NAMALWA (cell line): ENCODE measurements at places on chromosomes 1 and 21.

- no peak for DNase-seq
Observed at GRCh38 chr21:42474043-42474831, 21.8 kb downstream of the RSPH1 start.

- DNase-seq: no peak
Observed at GRCh38 chr1:157095091-157095490, 4.5 kb downstream of the ETV3L start.

DNA sequence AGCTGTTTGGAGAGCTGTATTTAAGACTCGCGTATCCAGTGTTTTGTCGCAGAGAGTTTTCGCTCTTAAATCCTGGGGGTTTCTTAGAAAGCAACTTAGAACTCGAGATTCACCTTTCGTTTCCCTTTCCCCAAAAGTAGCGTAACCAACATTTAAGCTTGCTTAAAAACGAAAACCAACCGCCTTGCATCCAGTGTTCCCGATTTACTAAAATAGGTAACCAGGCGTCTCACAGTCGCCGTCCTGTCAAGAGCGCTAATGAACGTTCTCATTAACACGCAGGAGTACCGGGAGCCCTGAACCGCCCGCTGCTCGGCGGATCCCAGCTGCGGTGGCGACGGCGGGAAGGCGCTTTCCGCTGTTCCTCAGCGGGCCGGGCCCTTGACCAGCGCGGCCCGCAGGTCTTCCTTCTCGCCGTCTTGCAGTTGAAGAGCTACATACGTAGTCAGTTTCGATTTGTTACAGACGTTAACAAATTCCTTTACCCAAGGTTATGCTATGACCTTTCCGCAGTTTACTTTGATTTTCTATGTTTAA, 1.9 kb downstream of the OLIG1 start:
- no peak for DNase-seq

DNA sequence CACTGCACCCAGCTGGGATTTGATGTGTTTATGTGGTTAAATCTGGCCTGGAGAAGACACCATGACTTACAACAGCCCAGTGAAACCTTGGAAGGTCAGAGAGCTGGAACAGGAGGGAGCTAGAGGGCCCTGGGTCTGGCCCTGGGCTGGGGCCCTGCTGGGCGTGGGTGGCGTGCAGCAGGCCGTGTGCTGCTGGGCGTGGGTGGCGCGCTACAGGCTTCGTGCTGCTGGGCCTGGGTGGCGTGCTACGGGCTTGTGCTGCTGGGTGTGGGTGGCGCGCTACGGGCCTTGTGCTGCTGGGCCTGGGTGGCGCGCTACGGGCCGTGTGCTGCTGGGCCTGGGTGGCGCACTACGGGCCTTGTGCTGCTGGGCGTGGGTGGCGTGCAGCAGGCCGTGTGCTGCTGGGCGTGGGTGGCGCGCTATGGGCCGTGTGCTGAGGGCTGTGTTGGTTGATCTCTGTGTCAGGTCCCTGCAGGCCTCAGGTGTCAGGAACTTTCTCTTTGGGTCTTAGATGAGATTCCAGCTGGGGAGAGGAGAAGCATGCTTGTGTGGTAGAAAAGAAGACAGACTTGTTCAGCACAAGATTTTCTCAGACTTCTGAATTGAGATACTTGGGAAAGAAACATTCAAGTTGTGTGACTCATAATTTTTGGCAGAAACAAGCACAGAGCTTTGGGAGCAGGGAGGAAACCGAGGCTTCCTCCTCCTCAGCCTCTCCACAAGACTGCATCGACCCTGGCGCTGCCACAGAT, 66.0 kb downstream of the COL18A1 start:
- no peak for DNase-seq

DNA sequence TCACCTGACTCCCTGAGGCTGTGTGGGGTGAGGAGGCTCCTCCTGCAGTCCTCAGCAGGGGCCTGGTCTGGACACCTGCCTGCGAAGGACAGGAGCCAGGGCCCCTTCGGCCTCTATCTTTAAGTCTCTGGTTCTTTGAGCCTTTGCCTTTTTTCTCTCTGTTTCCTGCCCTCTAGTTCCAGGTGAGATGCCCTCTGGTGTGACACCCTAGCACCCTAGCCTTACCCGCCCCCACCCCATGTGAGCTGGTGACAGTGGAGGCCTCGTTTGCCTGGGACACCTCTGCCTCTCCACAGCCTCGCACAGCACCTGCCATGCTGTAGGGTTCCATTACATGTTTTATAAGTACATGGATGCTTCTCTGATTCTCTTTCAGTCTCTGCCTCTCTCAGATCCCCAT, 47.3 kb downstream of the DDX20 start:
- no peak for DNase-seq

- no peak for DNase-seq
Observed at GRCh38 chr1:223755992-223756775, 43.8 kb downstream of the CAPN2 start.

GRCh38 chr1:207878939-207879338, 32.0 kb downstream of the CD34 start:
- no peak for DNase-seq

GRCh38 chr1:203408486-203409481, 57.9 kb upstream of the FMOD start:
- DNase-seq: peak; percentile 29

- DNase-seq: no peak
Observed at GRCh38 chr1:60809204-60809980, 273.0 kb upstream of the NFIA start.

GRCh38 chr1:113029822-113030221, 43.2 kb upstream of the LRIG2 start:
- no peak for DNase-seq

GRCh38 chr1:84146411-84147032, 2.5 kb downstream of the PRKACB start:
- peak; percentile 30 for DNase-seq

GRCh38 chr1:167065471-167065870, 24.7 kb downstream of the GPA33 start:
- no peak for DNase-seq

GRCh38 chr1:201357211-201357610, 20.3 kb downstream of the TNNT2 start:
- DNase-seq: no peak

DNA sequence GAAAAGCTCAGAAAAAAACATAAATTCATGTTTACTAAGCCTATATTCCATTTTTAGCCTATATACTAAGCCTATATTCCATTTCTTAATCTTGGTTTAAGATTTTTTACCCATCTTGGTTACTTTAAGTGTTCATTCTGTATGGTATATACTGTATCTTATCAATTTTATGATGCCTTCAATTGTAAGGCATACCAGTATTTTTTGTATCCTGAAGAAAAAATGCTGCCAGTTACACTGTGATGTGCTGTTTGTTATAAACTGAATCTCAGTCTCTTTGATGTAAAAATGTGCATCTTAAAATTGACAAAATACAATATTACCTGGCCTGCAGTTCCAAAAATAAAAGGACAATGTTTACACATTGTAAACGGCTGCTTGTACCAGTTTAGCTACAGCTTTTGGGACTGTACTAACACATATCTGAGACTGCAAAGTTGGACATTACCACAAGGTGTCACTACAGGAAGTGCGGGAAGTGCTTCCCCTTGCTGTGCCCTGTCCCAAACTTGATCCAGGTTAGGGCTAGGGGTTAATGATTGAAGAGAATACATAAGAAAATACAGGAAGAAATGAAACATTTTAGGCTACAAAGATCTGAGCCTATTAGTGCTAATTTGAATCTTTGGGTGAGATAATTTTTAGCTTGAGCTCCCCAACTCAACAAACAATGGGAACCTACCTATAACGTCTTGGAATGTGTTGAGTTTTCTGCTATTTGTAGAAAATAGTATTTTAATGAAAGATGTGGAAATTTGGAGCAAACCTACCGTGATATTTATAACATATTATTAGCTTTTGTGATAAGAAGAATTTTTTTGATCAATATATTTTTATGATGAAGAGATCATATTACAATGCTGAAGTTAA, 108.9 kb downstream of the LBR start:
- peak; percentile 64 for DNase-seq

GRCh38 chr1:32197074-32197473, 3.3 kb upstream of the CCDC28B start:
- no peak for DNase-seq

DNA sequence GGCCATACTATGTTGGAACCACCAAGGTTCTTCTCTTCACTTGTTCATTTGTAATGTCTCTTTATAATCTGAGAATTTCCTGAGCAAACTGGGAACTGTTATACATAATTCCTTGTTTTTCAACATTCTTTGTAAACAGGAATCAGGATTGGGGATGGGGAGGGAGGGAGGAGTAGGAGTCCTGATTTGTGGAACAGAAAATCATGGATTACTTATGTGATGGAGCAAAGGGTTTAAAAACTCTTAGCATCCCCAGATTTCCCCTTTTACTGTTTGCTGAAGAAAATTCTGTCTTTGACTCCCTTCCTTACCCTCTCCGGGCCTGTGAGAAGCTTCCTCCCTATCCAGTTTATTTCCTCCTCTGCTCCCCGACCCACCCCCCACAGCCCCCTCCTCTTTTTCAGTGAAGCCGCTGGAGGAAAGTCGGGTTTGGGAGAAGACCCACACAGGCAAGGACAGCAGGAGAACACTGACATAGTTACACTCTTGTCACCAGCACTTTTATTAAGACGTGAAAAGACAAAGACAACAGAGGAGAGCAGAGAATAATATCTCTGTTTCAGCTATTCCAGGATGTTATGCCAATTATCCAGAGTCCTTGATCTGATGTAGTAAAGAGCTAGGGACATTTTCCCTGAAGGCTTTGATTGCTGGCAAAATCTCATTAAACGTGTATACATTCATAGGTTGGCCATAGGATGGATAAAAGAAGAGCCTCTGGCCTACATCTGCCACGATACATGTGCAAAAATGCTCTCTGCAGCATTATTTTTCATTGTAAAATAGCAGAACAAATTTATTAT, 4.6 kb upstream of the NBPF1 start:
- no peak for DNase-seq
